ENCODE measurements at places on chromosomes 1 and 21.

- no peak for DNase-seq
Observed at GRCh38 chr1:49045371-49045770, 268.7 kb upstream of the BEND5 start.

- no peak for DNase-seq
Observed at GRCh38 chr1:218394416-218394815, 49.3 kb downstream of the TGFB2 start.

- no peak for DNase-seq
Observed at GRCh38 chr1:44420535-44420934, 15.5 kb downstream of the RNF220 start.

DNA sequence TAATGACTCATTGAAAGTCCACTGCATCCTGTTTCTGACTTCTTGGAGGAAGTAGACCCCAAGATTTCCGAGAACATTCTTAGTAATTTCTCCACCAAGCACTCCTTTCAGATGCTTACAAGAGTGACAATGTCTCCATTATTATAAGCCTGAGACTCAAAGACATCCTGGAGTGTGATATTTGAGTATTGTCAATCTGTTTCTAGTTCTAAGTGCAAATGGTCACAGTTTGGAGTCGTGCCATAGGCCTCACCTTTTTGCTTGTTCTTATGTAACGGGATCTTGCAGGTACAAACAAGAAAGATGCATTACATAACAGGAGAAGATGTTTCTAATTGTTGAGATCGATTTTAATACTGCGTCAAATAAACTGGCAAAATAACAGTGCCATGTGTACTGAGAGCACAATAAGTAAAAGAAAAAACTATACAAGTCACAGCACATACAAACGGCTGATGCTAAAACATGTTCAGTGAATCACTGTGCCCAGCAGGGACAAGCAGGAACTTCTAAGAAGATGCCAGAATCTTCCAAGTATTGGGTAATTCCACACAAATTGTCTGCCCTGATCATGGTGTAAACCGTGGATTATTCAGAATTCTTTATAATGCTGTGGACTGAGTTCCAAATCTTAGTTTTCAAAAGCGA, 54.1 kb downstream of the CD2 start:
- DNase-seq = no peak

DNA sequence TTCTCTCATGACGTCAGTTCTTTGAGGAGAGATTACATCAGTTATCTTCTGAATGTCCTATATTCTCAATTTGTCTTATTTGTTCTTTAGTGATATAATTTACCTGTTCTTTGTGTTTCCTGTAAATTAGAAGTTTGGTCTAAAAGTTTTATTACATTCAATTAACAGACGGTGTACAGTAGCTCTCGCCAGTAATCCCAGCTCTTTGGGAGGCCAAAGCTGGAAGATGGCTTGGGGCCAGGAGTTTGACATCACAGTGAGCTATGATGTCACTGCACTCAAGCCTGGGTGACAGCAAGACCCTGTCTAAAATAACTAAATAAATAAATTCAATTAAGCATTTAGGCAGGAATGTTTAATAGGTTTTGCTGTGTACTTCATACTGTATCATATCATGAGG, 25.3 kb upstream of the IPP start:
- no peak for DNase-seq

GRCh38 chr1:9629445-9630201, 21.9 kb upstream of the PIK3CD start:
- no peak for DNase-seq

GRCh38 chr1:156801409-156802121, 15.1 kb downstream of the SH2D2A start:
- peak; percentile 78 for DNase-seq

DNA sequence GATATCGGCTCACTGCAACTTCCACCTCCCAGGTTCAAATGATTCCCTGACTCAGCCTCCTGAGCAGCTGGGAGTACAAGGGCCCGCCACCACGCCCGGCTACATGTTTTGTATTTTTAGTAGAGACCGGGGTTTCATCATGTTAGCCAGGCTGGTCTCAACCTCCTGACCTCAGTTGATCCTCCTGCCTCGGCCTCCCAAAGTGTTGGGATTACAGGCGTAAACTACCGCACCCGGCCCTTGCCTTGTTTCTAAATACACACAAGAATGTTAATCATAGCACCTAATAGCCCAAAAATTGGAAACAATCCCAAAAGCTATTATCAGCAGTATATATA, 1.2 kb upstream of the MSTO1 start:
- no peak for DNase-seq

- DNase-seq = no peak
Observed at GRCh38 chr1:243595527-243596210, 254.4 kb downstream of the AKT3 start.

- DNase-seq = no peak
Observed at GRCh38 chr1:8653878-8654277, 163.6 kb downstream of the RERE start.

- no peak for DNase-seq
Observed at GRCh38 chr1:2890221-2890850, 88.8 kb upstream of the TTC34 start.

DNA sequence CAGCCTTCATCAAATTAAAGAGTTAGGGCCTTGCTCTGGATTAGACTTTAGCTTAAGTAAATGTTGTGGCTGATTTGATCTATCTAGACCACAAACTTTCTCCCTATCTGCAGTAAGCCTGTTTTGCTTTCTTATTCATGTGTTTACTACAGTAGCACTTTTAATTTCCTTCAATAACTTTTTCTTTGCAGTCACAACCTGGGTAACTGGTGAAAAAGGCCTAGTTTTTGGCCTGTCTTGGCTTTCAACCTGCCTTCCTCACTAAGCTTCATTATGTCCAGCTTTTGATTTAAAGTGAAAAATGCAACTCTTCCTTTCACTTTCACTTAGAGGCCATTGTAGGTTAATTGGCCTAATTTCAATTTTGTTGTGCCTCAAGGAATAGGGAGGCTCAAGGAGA, 12.5 kb upstream of the LPGAT1 start:
- DNase-seq = no peak

DNA sequence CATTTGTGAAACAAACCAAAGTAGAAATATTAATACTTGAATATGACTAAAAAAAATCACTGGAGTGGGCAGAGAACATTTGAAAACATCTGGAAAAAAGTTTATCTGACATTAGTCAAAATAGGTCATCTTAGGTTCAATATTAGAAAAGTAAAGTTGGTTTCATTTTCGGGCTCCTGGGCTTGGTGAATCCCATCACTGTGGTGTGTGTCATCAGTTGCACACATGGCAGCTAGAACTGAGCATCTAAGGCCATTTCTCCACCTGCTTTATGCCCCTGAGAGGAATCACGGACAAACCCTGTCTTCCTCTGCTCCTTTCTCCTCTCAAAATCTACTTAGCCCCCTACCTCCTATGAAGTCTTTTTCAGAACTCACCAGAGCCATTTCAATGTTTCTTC, 5.4 kb downstream of the HSD11B1 start:
- peak; percentile 23 for DNase-seq

GRCh38 chr1:114457675-114458236, 53.2 kb downstream of the TRIM33 start:
- DNase-seq = no peak

DNA sequence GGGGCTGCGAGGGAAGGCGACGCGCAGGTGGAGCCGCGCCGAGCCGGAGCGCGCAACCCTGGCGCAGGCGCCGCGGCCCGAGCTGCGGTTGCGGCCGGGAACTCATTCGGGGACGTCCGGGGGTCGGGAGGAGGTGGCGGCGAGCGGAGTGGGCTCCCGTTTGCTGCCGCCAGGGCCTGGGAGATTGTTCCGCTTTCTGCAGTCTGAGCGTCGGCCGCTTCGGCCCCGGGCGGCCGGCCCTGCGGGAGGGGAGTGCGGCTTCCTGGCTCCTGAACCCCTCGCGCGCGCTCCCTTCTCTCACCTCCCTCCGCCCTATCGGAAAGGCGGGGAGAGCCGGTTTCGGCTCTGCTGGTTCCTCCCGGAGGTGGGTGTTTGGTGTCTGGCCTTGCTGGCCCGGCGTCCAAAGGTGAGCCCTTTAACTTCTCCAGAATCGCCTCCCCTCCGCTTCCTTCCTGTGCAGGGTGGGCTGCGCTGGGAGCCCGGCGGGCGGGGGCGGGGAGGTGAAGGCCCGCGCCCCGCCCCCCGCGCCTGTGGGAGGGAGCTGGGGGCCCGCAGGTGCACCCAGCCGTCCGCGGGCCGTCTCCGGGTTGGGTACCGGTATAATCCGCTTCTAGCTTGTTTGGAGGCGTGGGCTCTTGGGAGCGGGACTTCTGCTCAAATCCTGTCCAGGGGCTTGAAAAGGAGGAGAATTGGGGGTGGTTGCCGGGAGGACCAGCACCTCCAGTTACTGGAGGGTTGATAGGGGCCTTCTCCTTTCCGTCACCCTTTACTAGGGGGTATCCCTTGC, 683 bp downstream of the LRRC8D start:
- peak; percentile 64 for DNase-seq

- no peak for DNase-seq
Observed at GRCh38 chr1:100511058-100511457, 26.9 kb upstream of the GPR88 start.

DNA sequence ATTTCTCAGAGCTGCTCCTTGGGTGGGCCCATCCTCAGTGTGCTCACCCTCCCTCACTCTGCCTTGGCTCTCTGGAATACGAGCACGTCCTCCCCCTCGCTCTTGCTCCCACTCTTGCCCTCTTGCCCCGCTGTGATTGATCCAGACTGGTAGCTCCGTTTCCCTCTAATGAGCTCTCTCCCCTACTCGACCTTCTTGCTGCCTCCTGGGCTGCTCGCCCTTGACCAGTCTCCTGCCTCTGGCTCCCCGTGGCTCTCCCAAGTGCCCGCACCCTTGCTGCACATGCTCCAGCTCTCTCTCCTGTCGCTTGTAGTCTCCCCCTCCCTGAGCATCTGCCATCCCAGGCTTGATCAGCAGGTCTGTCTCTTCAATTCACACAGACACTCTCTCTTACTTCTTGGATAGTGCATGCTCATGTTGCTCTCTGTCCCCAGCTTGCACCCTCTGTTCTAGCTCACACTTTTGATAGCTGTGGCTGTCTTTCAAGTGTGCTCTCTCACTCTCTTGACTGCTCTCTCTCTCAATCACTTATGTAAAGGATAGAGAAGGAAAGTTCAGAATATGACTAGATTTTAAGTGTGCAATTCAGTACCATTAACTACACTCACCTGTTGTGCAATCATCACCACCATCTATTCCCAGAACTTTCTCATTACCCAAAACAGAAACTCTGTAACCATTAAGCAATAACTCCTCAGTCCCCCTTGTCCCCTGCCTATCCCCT, 51.1 kb downstream of the PHC2 start:
- DNase-seq = no peak

DNA sequence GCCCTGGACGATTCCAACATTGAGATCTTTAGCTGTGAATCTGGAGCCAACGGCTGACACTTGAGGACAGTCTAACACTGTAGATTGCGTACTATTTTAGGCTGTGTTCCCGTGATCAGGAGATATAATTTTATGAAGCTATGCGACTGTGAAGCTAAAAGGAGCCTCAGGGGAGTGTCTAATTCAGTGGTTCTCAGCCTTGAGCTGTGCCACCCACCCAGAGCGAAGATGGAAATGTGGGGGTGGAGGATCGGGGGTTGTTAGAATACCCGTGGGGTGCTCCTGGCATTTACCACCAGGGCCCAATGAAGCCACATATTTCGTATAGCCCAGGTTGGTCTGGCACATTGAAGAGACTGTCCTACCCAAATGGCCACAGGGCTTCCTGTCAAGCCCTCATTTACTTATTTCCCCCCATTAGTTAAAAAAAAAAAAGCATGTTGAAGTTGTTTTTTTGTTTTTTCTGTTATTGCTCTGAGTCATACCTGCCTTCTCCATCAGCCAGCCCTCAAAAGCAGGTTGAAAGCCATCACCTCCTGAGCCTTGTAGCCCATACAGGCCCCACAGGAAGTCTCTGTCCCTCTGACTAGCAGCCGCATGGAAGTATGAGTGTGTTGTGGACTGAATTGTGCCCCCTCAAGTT, 141.7 kb downstream of the GALNT2 start:
- DNase-seq = no peak

- DNase-seq = no peak
Observed at GRCh38 chr1:241637046-241637590, 3.1 kb downstream of the CHML start.

DNA sequence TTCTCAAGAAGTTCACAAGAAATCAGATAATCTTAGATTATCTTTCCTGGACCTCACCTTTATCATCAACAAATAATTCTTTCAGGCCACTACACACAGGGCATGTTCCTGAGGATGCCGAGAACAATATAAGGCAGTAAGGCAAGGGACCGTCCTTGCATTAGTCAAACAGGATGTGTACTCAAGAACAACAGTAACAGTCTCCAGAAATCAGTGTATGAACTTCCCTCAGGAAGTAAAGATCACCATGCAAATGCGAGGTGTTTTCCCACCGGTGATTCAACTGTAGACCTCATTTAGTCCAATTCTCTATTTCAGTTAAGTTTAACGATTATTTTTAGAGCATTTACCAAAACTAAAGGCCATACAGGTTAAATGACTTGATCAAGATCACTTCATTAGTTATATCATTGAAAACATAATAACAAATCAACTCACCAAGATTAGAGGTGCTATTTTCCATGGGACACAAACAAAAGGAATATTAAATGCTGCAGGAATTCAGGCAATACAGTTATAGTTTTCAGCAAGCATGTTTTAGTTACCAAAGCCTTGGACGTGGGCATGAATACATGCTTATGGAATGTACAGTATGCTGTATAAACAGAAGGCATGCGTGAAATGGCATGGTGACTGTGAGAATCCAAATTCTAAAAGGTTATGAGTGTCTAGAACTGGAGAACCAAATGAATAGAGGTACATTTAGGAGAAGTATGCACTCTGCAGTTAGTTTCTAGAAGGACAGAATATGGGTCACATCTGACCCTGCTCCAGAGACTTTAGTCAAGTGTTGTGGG, 145.2 kb downstream of the TNR start:
- DNase-seq = no peak

DNA sequence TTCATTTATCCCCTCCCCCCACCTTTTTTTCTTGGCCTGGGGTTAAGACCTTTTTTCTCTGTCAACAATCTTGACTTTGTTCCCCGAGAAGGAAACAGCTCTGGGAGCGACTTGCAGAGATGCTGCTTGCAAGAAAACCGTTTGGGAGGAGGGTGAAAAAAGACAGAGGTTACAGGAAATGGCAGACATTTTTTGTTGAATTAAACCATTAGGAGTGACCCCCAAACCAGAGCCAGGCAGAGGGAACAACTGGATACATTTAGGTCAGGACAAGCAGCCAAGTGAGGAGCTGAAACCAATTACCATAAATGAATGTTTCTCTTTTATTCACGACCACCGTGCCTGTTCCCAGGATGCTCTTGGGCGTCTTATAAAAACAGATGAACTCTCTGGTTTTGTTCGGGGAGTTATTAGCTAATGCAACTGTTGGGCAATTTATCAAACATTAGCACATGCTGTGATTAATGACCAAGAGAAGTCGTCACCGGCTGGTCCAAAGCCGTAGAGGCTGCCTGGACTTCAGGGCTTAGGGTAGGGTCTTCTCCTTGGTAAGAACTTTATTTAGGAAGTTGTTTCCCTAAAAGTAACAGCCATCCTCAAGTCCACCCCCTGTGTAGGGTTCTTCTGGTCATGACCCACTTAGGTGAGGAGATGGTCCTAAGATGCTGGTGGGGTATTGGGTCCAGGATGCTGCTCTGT, 141.0 kb downstream of the FOXD2 start:
- no peak for DNase-seq
